ENCODE measurements at places on chromosomes 6 and 20.

- DNase-seq: no peak
Observed at GRCh38 chr6:3904518-3904917, 55.3 kb downstream of the FAM50B start.

DNA sequence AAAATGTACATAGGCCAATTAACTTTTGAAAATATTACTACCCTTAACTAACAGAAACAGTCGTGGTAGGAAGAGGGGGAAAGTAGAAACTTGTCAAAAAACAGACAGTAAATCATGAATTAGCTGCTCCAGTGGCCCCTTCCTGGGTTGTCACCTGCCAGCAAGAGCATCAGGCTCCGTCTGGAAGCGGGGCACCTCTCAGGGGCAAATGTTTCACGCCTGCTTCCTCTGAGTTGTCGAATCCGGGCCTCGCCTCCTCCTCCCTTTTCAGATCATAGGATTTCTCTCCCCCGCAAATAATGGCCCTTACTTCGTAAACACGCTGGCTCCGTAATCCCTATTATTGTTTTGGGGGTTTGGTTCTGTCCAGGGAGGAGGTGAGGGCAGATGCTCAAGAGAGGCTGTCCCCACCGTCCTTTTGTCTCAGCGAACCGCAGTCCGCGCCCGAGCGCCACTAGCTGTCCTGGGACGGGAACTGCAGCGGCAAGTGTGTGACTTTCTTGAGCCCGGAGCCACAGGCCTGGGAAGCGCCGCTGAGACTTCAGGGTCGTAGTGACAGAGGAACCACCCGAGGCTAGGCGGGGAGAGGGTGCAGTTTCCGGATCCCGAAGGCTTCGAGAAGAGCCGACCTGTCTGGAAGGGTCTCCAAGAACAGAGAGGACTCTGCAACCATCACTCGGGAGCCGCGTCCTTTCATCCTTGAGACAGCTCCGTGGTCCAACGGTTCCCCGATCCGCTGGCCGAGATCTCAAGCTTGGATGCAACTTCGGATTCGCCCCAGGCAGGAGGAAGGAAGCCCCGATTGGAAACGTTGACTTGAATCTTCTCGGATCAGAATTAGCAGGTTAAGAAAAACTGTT, 214.5 kb upstream of the ZNF184 start:
- peak; percentile 55 for DNase-seq

DNA sequence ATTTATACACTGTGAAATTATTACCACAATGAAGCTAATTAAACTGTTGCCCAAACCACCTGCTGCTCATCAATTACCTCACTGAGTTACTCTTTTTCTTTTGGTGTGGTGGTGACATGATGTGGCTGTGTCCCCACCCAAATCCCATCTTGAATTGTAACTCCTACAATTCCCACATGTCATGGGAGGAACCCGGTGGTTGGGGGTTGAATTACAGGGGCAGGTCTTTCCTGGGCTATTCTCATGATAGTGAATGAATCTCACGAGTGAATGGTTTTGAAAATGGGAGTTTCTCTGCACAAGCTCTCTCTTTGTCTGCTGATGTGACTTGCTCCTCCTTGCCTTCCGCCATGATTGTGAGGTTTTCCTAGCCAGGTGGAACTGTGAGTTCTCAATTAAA, 145.0 kb downstream of the LRRC1 start:
- no peak for DNase-seq

- DNase-seq: no peak
Observed at GRCh38 chr6:34773916-34774315, 16.6 kb downstream of the SNRPC start.

Data from effector memory CD8-positive, alpha-beta T cell (primary cell).